Stimulated activated CD8-positive, alpha-beta memory T cell treated with anti-CD3 and anti-CD28 coated beads, Interleukin-4, amount 100 ng/mL, for 4 hours (primary cell): ENCODE measurements at places on chromosomes 2 and 18.

DNA sequence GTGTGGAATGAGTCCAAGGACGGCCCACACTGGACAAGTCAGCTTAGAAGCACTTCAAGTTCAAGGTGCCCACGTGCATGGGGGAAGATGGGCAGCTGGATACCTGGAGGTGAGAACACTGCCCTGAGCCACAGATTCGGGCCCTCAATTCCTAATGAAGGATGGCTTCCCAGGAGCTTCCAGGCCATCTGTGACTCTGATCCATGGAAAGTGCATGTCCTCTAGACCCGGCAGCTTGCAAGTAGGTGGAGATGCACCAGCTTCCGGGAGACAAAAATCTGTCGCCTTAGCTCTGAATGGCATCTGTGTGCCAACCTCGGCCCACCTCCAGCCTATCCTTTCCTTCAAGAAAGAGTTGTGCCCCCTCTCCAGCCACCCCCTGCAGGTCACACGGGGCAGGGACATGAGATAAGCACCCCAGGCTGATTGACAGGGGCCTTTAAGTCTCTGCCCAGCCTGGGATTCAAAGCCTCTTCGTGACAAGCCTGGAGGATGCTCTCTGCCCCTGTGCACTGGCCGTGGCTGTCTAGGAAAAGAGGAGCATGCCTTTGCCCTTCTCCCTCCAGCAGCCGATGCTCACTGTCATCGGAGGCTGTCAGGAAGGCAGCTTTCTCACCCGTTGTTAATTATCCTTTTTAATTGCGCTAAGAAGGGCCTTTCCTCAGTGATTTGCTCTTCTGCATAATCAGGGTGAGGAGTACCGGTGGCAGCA lies 65.5 kb downstream of the BIN1 start:
- no peak for DNase-seq

DNA sequence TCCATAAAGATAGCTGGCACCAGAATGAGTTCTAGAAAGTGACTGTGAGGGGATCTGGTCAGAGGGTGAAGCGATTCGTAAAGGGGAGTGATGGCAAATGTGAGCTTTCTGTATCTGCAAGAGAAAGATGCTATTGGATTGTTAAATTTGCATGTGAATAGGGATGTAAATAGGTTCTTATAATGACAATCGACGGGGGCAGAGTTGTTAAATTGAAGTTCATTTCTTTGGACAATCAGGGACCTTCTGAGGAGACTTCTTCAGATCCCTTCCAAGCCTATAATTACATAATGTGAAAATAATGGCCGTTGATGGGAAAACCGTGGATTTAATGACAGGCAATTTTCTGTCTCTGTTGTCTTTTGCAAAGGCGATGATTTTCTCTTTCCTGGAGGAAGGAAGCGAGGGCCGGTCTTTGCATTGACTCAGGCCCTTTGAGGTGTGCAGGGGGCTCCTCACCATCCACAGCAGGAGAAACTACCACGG lies 52.2 kb upstream of the TMEM18 start:
- DNase-seq, result no peak

DNA sequence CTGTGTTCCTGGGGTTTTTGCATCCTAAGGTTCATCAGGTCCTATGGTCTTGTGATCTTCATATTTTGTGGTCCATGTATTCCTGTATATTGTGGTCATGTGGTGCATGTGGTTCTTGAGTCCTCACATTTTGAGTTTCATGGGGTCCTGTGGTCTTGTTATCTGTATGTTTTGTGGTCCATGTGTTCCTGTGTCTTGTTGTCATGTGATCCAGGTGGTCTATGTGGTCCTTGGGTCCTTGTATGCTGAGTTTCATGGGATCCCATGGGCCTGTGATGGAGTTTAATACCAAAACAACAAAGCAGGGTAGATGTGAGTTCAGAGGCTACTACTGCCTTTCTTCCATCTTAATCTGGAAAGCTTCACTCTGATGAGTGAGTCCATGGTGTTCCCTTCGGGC lies 166.4 kb downstream of the TMEM18 start:
- DNase-seq, result no peak

DNA sequence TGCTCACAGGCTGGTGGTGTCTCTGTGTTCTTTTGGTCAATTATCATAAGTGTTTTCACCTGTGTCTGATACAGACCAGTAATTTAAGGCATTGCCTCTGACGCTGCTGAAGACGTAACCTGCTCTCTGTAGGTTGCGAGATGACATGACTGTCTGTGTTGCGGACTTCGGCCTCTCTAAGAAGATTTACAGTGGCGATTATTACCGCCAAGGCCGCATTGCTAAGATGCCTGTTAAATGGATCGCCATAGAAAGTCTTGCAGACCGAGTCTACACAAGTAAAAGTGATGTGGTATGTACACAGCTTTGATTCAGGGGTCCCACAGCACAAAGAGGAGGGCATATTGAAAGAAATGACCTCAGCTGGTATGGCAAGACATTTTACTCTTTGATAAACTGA lies 33.8 kb upstream of the TMEM87B start:
- no peak for DNase-seq

DNA sequence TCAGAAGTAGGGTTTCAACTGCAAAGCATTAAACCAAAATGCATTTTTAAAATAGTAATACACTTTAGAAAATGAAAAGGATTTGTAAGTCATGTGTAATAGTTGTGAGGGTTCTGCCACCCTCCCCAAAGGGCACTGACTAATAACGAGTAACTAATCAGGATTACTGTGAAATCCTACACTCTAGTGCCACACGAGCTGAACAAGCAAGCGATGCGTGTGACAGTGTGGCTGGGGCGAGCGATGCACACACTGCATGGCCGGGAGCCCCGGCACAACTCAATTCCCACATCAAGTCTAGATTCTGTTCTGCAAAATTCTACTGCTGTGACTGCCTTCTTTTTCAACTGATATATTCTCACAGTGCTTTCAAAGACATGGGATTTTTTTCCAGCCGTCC lies 156.4 kb downstream of the SEPTIN10 start:
- DNase-seq, result no peak

- DNase-seq, result no peak
Observed at GRCh38 chr2:12479065-12479601, 237.6 kb upstream of the TRIB2 start.

DNA sequence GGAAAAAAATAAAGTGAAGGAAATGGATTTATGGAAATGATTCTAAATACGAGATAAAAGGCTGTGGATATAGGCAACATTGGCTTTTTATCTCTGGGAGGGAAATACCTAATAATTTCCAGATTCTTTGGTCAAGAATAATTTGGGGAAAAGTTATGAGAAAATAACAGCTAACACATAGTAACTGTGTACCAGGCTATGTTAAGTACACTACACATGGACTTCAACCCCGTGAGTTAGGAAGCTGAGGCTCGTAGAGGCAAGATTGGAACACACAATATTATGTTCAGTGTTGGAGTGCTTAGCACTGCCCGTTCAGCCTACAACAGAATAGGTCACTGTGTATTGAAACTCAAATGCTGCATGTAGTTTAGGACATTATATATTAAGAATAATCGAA lies 34.3 kb upstream of the GPD2 start:
- DNase-seq, result no peak

DNA sequence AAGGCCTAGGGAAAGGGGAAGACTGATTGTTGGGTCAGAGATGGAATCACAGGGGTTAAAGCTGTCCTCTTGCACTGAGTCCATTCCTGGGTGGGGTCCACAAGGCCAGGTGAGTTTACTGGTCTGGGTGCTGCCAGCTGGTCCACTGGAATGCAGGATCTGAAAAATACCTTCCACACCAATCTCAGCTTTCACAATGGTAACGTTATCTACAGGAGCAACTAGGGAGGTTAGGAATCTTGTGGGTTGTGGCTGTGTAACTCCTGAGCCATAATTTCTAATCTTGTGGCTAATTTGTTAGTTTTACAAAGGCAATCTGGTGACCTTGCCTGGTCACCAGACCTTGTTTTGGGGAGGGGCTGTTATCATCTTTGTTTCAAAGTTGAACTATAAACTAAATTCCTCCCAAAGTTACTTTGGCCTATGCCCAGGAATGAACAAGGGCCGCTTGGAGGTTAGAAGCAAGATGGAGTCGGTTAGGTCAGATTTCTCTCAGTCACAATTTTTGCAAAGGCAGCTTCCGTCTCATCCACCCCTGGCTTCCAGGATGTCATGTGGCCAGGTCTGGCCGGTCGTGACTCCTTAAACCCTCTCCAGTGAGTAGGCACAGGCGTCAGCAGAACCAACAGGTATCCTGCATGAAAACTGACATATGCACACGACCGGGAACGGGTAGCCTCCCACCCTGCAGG lies 123.3 kb upstream of the SH3BP4 start:
- no peak for DNase-seq

DNA sequence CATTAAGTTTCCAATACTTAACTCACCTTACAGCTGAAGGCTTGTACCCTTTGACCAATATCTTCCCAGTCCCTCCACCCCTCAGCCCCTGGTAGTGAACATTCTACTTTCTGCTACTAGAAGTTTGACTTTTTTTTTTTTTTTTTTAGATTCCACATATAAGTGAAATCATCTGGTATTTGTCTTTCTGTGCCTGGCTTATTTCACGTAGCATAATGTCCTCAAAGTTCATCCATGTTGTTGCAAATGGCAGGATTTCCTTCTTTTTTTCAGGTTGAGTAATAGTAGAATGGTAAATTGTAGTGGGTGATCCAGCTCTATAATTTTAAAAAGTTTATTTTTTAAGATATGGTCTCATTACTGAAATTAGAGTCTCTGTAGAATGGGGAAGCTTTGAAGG lies 316.0 kb downstream of the MTX2 start:
- no peak for DNase-seq
